Skin of body (tissue), 3 donors: ENCODE measurements at places on chromosomes 6 and 20. TPM values are rescaled to one million over a fixed set of nuclear protein-coding genes. Genes with fewer than 3 reads are reported as not detected.

PDYN gene
- not detected for total RNA-seq

GRCh38 chr6:87573307-87574024 is 16.3 kb downstream of the RARS2 start:
- DNase-seq: no peak

RWDD2A gene
- total RNA-seq: 2.9 TPM

DNA sequence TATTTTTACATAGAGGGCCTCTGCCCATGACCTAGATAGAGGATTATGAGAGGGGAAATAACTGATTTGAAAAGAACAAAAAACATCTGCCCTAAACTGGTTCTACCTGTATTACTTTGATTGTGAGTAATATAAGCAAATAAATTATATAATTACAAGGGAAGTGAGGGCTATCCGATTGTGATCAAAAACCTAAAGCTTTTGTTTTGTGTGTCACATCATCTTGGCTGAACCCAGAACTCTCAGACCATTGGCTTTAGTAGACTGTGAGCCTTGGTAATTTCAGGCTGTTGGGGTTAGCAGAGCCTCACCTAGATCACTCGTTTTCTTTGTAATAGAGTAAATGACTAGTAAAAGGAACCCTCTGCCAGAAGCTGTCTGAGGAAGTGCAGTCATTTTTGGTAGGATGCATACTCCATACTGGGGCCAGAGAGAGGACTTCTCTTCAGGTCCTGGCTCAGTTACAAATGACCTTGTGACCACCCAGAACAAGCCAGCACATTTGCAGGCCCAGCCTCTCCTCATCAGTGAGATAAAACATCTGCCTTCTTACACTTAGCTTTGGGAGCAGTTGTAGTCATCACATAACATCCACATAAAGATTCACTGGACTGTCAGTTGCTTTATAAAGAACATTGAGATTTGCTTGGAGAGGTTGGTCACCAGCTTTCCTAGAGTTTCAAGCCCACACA is 13.5 kb downstream of the STK35 start:
- no peak for DNase-seq

DNA sequence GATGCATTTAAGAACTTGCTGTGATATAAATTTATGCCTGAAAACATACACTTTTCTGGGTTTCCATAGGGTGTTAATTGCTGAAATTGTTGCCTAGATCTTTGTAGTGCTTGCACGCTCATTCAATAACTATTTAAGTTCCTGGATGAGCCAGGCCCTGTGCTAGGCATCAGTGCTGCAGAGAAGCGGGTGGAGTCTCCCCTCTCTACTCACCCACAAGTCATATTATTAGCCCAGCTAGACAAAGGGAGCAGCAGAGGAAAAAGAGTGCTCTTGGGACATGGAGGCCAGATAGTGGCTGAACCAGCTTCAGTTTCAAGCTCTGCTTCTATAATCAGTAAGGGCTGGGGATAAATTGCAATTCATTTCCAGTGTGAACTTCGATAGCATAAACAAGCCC is 329.1 kb downstream of the TFAP2B start:
- DNase-seq: no peak
